ENCODE measurements at places on chromosomes 16 and 17.

DNA sequence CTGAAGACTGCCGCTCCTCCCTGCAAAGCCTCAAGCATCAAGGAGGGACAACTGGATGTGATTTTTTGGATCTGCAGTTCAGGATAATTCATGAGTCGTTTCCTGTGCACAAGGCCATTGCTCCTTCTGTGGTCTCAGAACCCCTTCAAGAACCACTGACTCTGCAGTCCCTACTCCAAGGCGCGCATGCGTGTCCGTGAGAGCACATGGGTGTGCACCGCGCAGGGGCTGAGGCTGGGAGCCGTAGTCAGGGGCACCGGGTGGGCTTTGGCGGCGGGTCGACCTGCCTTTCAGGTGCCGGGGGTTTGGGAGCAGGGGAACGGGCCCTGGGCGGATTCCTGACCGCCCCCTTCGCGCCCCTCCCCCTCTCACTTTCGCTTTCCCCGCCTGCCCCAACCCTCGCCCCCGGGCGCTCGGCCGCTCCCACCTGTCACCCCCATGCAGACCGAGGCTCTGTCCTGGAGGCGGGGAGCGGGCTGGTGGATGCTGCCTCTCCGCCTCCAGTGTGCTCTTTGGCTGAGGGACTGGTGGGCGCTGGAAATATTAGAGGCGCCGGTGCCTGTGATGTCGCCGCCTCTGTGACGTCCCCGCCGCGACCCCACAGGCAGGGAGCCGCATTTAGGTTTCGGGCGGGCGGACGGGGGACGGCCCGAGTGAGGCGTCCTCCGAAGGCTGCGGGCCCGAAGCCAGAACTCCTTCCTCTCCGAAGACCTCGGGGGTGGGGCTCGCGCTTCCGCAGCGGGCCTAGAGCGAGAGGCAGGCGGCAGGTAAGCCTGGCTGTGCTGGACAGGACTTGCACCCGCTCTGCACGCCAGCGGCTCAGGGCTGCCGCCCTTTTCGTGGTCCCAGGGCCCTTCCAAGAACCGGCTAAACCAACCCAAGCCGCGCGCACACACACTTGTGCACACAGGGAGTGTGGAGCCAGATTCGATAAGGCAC, at the start of gene SPATA32:
Gene SPATA32, minus strand, starts transcription at position 518 of the 939 bp plus-strand sequence. Its CDS starts 78 bp downstream, at position 440.
- DNase-seq = peak; percentile 48

- DNase-seq = no peak
These were observed 6.0 kb upstream of the CDC6 start for GRCh38 chr17:40281663-40282062.

- no peak for DNase-seq
These were observed 46.6 kb downstream of the MSI2 start for GRCh38 chr17:57302690-57303465.

GRCh38 chr17:37429453-37429852, 22.8 kb downstream of the TADA2A start:
- no peak for DNase-seq

DNA sequence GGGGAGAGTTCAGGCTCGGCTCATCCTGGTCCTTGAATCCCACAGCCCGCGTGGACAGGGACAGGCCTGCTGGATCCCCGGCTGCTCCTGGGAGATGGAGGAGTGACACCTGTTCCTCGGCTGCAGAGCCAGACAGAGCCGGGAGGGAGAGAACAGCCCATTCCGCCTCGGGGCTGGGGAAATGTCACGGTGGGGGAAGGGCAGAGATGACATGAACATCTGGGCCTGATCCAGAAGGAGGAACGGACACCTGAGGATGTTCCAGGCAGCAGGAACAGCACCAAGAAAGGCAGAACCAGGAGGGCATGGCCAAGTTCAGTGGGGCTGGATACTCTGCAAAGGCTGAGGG, 2.1 kb downstream of the ZNF764 start:
- DNase-seq = no peak
